ENCODE measurements at places on chromosomes 3 and 15.

DNA sequence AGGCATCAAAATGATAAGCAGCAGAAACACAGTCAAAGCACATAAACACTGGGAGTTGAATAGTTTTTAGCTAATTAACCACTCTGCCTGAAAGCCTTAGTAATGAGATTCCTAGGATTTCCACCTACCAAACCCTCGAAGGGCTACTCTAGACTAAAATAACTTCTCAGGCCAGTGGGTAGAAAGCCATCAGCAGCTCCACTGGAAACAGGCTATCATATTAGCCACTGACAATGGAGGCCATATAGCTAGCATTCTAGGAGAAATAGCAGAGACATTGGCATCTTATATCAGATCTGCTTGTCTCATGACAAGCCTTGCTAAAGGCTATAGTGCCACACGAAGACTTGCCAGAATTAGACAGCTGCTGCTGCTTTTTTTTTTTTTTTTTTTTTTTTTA lies 4.5 kb upstream of the CAPN3 start:
- no peak for DNase-seq

DNA sequence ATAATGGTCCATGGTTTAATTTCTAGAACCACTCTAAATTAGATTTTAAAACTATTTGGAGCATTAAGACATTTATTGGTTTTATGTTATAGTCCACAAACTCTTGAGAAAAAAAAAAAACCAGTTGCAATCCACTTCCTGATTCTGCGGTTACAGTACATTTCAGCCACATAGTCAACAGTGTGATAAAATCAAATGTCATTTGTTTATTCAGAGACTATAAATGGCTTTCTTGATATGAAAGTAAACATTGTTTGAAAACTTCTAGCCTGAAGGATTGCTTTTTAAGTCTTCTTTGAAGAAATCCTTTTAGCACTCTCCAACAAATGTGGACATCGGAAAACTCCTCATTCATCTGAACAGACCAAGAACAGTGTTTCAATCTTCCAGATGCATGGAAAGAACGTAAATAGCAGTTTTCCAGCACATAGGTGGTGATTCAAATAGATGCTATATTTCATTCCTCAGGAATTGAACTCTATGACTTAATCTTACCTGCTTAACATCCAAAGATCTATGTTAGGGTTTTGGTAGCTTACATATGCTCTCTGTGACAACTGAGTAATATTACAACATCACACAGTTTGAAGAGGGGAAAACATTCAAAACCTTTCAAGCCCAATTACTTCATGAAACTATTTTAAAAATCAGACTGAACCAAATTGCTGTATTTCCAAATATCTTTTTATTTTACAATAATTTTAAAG lies 87.8 kb upstream of the UBE2E2 start:
- DNase-seq, result no peak

- DNase-seq, result no peak
These were observed 910.7 kb downstream of the TBL1XR1 start for GRCh38 chr3:176286476-176287085.

DNA sequence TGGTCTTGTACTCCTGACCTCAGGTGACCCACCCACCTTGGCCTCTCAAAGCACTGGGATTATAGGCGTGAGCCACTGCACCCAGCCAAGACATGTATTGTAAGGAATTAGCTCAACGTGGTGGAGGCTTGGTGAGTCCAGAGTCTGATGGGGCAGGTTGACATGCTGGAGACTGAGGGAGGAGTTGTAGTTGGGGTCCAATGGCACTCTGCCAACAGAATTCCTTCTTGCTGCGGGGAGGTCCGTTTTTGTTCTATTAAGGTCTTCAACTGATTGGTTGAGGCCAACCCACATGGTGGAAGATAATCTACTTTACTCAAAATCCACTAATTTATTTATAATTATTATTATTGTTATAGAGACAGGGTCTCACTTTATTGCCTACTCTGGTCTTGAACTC lies 30.1 kb downstream of the PLA2G4D start:
- DNase-seq, result no peak

DNA sequence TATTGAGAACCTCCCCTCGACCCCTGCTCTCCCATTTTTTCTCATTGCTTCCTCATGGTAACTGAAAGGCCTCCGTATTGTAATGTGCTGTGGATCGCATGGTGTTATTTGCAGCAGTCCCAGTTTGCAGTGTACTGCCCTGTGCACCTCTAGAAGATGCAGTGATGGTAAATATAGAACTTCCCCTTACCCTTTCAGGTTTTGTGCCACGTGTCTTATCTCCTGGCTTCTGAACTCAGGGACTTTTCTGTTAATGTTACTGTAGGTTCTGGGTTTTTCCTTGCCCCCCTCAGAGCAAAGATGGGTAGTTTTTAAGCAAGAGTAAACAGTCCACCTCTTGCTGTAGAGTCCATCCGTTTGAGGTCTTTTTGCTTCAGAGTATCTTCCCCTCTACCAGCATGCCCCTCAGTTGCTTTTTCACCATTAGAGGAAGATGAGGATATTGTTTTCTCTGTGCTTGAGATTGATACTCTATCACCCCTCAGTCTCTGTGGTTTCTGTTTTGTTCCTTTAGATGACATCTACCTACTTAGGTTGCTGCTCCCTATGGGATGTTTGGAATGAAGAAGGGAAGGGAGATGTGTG lies 22.4 kb downstream of the CHD2 start:
- no peak for DNase-seq

DNA sequence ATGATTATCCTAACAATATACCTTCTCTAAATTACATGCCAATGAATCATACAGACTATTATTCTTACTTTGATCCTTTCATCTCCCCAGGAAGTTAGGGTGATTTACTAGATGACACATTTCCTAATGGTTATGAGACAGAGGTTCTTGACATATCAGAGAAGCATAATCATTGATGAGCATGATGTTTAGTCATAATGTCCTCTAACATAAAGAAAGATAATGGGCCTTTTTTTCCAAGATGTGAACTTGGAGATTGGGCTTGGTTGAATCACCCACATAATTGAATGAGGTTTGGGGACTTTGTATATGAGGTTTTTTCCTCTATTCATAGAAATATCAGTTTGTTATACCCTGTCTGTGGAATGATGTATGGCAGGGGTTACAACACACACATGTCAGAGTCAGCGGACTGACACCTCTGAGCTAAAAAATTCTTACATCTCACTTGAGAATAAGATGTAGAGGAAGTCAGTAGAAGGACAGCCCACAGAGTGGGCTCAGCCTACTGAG lies 69.7 kb upstream of the DCBLD2 start:
- DNase-seq, result peak; percentile 59

- peak; percentile 4 for DNase-seq
These were observed 420.4 kb downstream of the ROBO2 start for GRCh38 chr3:77460326-77460725.

- DNase-seq, result no peak
These were observed 635 bp downstream of the TUBGCP5 start for GRCh38 chr15:23038726-23039142.

GRCh38 chr3:43953814-43954692 lies 263.3 kb downstream of the ABHD5 start:
- peak; percentile 16 for DNase-seq

DNA sequence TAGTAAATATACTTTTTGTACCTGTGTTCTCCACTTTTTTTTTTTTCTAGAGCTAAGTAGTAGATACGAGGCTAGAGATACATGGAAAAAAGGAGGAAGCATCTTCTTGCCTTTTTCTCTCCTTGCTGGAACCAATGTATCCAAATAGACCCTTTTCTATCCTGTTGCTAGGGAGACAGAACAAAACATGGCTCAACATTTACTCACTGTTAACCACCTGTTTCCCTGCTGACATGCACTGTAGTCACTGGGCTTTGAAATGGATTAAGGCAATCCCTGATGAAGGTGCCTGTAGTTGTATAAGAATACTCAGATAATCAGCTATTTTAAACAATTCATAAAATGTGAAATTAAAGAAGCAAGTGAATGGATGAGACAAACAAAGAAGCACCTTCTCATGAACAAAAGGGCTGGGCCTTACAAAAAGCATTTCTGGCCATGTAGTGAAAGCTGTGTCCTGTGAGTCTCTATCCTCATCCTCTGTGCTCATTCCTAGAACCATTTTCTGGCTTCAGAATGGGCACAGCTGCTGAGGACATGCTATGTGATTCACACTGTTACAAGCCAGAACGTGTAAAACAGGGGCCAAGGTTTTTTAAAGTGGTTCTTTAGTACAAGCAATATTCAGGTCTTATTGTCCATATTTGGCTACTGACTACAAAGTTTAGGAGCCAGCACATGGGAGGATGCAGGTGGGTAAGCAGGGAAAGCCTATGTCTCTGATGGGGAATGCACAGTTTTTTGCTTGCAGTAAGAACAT lies 100.4 kb upstream of the NDN start:
- DNase-seq, result no peak

GRCh38 chr3:184717399-184717983 lies 5.6 kb upstream of the MAGEF1 start:
- no peak for DNase-seq

GRCh38 chr3:144859161-144859560 lies 887.5 kb downstream of the DIPK2A start:
- DNase-seq, result no peak

GRCh38 chr3:4515916-4516579 lies 22.9 kb downstream of the ITPR1 start:
- no peak for DNase-seq

DNA sequence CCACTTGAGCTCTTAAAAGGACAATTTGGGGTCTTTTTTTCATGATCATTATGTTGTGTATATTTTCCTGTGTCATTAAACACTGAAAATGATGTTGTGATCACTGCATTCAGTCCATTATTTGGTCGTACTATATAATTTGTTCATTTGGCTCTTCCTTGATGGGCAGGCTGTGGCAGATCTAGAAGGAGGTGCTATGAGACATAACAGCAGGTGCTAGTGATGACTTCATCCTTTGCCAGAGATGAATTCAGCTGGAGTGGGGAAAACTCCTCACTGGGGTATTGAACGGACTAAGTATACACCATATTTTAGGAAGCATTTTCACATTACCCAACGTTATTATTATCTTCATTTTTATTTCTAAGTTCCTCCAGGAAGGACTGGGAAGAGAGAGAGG lies 12.0 kb downstream of the CMTM7 start:
- DNase-seq, result no peak

DNA sequence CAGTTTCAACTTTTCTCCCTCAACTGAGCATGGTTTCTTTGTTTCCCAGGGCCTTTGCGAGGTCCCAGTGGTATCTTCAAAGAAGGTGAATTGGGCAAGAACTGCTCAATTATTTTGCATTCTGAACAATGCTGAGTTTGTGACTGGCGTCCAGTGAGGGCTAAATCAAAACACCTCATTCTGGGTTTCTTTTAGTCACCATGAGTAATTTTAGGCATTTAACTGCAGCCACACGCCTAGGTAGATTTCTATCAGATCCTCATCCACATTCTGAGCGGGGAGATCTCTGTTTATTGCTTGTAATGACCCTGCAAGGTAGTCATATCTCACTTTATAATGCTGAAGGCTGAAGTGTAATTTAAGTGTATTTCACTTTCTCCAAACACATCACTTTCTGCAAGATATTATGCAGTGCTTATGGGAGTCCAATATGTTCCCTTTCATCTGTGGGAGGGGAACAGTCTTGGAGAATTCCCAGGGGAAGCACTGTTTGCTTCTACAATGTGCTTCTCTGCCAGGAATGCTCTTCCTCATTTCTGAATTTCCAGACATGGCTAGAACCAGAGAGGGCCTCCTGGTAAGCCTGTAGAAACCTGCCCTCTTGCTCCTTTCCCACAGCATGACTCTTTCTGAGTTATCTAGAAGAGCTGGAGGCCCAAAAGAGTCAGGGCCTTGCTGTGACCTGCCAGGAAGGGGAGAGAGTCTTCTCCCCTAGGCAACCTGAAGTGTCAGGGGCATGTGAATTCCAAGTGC lies 91.7 kb downstream of the FRMD4B start:
- DNase-seq, result peak; percentile 53

- no peak for DNase-seq
These were observed 29.7 kb upstream of the FBLN2 start for GRCh38 chr3:13519006-13519791.

- peak; percentile 87 for DNase-seq
These were observed 7.3 kb upstream of the ZBTB38 start for GRCh38 chr3:141360888-141361598.

- no peak for DNase-seq
These were observed 5.5 kb upstream of the RNF111 start for GRCh38 chr15:58981808-58982475.

GRCh38 chr3:197333901-197334639 lies 35.7 kb upstream of the DLG1 start:
- no peak for DNase-seq

GRCh38 chr15:85792912-85793590 lies 1.7 kb downstream of the KLHL25 start:
- DNase-seq, result no peak

DNA sequence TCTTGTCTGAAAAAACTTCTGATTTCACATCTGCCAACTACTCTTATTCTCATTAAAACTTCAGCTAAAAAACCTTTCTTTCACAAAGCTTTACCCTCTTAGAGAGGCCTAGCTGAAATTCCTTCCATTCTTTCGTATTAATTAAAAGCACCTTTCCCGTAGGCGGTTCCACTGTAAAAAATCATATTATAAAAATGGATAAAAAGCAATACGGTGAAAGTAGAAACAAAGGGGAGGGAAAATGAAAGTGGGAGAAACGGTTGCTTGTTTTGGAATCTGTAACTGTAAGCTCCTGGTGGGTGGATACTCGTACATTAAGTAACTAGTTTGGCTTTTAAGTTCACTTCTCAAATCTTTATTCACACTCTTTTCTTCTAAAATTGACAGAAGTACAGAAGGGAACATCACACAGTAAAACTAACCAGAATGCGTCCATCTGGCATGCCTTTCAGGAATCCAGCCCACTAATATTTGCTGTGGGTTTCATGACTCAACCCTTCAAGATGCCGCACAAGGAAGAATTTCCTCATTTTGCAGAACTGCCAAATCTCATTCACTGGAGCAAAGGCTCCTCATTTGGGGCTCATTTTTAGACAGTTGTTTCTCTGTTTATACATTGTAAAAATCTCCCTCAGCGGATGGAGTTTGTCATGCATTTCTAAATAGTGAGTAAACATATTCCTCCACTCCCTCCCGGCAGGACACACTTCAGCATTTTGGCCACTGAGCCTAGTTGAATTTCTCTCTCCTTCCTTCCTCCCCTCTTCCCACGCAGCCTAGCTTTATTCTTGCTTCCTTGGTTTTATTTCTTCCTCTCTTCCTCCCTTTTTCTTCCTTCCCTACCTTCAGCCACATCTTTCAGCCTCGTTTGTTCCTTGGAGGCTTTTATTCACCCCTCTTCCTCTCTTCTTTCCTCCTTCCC lies 419.5 kb upstream of the NAALADL2 start:
- DNase-seq, result peak; percentile 97

DNA sequence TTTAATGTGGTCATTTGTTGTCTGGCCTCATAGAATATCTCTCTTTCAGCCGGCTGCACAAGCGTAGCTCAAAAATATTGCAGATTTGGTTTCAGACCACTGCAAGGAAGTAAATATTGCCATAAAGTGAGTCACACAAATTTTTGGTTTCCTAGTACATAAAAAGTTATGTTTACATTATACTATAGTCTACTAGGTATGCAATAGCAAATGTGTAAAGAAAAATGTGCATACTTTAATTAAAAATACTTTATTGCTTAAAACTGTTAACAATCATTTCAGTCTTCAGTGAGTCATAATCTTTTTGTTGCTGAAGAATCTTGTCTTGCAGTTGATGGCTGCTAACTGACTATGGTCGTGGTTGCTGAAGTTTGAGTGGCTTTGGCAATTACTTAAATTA lies 425.1 kb upstream of the ROBO1 start:
- DNase-seq, result no peak
